Activated T-cell treated with anti-CD3 and anti-CD28 coated beads, Interleukin-2, amount 50 U/mL, for 4 hours (primary cell): ENCODE measurements at places on chromosomes 2 and 18. TPM values are rescaled to one million over a fixed set of nuclear protein-coding genes. Genes with fewer than 3 reads are reported as not detected.

Gene VIT
- not detected for total RNA-seq

Gene TRIM43
- not detected for total RNA-seq

Gene IL36A
- not detected for total RNA-seq

Gene PIKFYVE
- total RNA-seq: 13.1 TPM

Gene PAIP2B
- total RNA-seq: 1.0 TPM

Gene MRPL30
- total RNA-seq: 28.2 TPM

Gene SPATA3
- not detected for total RNA-seq

Gene NTSR2
- not detected for total RNA-seq

Gene IKZF2
- 11.2 TPM for total RNA-seq

Gene CAPN14
- total RNA-seq: 0.10 TPM

Gene C1QL2
- total RNA-seq: not detected

Gene BCL11A
- total RNA-seq: 0.87 TPM

Gene MBOAT2
- total RNA-seq: 0.99 TPM

Gene WIPF1
- 101 TPM for total RNA-seq

Gene PROM2
- total RNA-seq: 0.53 TPM

Gene TMEM247
- total RNA-seq: not detected

Gene UCN
- 1.1 TPM for total RNA-seq

Gene STK11IP
- total RNA-seq: 32.4 TPM

Gene MEP1B
- not detected for total RNA-seq

Gene MCEE
- 10.6 TPM for total RNA-seq

Gene COL5A2
- total RNA-seq: 2.1 TPM

Gene HOXD13
- total RNA-seq: not detected

Gene FBXO48
- 0.66 TPM for total RNA-seq

Gene TSPYL6
- not detected for total RNA-seq

Gene NAT8
- not detected for total RNA-seq

Gene CCDC148
- 0.14 TPM for total RNA-seq

Gene STAT1
- total RNA-seq: 278 TPM

Gene POTEI
- not detected for total RNA-seq

Gene PDE1A
- total RNA-seq: not detected

Gene DHRS9
- total RNA-seq: 3.6 TPM

Gene CDCA7
- total RNA-seq: 28.0 TPM
